ENCODE measurements at places on chromosomes 13 and 19.
A peak's percentile ranks its signal among the peaks of the same experiment; 100 is the strongest.

GRCh38 chr19:53631949-53632407 lies at the start of gene DPRX:
TSS of gene DPRX (plus strand) at chr19:53631999. CDS start at chr19:53632107, 108 bp downstream.
- no peak for DNase-seq

DNA sequence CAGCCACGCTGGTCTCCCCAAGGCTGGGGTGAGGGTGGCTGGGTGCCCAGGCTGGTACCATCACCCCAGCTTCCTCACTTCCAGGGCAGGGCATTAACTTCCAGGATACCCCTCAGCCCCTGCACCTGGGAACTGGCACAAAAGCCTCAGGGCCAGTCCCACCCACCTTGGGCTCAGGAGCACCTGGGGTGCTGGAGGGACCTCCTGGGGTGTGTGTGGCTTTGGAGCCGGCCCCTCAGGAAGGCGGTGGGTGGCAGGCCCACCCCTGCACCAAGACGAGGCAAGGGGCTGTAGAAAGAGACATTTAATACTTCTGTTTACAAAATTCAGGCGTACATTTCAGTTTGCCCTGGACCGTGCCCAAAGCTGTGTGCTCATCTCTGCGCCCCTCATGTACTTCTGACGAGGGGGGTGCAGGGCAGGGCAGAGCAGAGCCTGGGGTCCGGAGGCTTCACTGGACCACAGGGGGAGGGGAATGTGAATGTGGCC lies 16.8 kb downstream of the MPND start:
- DNase-seq = no peak

- peak; percentile 58 for DNase-seq
Observed at GRCh38 chr13:112893570-112894422, 75.2 kb upstream of the MCF2L start.

DNA sequence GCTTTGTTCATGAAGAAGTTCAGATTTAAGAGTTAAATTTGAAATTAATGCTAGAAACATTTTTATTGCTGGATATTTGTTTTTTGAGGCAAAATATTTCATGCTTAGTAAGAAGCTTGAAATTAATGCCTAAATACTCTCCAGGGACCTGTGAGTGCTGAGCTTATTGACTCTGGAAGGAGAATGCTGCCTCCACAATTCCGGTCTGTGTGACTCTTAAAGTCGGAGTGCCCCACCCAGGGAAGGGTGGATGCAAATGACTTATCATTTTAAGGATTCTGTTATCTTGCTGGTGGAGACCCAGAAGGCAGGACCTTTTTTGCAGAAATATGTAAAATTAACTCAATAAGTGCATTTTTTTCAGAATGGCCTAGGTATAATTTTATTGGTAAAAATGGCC lies 143.8 kb upstream of the RXFP2 start:
- DNase-seq = no peak

GRCh38 chr19:1622541-1622940 lies 17.3 kb upstream of the UQCR11 start:
- no peak for DNase-seq

GRCh38 chr13:31882794-31883193 lies 143.5 kb downstream of the RXFP2 start:
- no peak for DNase-seq

GRCh38 chr19:15178629-15179308 lies 22.0 kb downstream of the NOTCH3 start:
- DNase-seq = no peak

- no peak for DNase-seq
Observed at GRCh38 chr13:106274551-106275203, 260.8 kb downstream of the EFNB2 start.

DNA sequence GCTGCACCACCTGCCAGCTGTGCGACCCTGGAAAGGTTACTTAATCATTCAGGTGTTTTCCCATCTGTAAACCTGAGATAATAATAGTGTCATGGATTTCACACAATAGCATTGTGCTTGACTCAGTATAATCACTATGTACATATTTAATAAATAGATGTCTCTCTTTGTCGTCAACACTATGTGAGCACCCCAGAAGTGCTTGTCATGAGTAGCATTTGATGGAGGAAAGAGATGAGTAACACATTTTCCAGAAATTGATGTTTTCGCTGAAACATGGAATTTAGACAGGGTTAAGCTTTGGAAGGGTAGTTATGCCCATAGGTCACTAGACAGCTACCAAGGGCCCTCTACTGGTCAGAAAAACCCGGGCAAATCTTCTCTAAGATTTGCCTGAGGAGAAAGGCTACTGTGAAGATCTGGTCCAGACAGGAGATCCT lies 9.5 kb upstream of the MBNL2 start:
- DNase-seq = no peak

DNA sequence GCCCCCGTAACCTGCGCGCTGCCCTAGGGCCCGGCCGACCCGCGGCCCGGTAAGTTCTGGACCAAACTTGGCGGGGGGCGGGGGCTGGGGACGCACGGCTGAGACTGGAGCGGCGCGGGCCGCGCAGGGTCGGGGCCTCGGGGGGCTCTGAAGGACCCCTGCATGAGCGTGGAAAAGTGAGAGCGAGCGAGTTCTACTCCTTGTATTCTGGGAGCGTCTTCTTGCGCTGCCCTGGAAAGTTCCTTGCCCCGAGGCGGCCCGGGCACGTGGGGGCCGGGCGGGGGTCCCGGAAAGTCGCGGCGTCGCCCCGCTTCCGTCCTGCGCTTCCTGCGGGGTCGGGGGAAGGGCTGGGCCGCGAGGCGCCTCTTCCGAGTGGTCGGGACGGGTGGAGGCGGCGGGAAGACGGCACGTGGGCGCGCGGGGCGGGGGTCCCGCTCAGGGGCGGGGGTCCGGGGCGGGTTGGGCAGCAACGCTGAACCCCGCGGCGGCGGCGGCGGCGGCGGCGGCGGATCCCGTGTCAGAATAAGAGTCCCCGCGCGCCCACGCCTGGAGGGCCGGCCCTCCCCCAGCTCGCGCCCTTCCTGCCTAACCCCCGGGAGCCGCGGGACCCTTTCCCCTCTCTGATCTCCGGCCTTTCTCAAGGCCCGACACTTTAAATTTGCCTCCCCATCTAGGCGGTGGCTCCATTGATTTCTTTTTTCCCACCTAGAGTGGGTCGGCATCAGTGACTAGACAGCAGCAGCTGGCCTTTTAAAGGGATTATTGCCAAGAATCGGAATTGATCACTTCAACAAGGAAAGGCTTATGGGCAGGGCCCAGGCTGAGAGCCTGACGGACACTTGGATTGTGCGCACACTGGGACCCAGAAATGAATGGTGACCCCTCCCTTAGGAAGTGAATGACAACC lies 749 bp downstream of the GATAD2A start:
- DNase-seq = peak; percentile 49

DNA sequence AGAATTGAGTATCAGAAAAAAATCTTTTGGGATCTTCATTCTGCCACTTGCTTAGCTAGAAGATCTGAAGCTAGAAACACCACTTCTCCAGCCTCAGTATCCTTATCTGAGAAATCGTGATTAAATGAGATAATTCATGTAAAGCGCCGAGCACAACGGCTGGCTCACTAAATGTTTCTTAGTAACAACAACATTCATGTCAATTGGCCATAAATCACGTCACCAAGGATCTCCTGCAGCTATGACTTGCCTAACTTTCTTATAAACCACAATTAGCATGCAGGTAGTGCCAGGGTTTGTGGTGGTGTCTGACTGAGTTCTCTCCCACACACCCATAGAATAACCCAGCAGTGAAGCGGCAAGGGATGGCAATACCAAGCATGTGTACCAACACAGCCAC lies 501.3 kb downstream of the EFNB2 start:
- DNase-seq = no peak

- DNase-seq = no peak
Observed at GRCh38 chr19:41318696-41319499, 8.9 kb downstream of the CCDC97 start.

DNA sequence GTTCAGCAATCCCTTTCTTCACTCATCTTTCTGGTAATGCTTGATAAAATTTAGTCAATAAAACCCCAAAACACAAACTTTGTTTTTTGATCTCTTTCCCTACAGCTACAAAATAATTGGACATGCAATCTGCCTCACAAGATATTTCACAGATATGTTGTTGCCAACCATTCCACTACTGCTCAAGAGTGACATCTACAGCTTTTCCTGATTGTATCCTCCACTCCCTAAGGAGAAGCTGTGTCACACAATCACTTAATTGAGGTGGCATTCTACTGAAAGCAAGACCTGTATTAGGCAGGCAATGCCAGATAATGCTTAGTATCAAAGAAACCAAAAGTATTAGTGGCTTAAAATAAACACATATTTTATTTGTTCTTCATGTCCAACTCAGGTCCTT lies 1646.2 kb upstream of the SPRY2 start:
- DNase-seq = no peak

DNA sequence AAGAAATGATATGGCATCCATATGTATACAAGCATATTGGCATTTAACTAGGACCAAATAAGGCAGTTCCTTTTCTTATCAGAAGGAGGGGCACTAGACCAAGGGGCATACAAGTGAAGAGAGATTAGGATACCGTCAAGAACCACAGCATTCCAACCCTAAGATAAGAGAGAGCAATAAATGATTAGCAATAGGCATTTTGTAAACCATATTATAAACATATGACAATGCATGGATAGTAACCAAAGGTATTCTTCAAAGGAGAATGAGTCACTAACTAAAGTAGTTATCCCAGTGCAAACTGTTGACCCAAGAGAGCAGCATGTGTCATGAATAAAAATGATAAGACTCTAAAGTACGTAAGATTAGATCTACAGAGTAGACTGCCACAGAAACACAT lies 500.9 kb upstream of the HTR2A start:
- DNase-seq = no peak

- no peak for DNase-seq
Observed at GRCh38 chr19:56836059-56836458, 4.5 kb downstream of the PEG3 start.

DNA sequence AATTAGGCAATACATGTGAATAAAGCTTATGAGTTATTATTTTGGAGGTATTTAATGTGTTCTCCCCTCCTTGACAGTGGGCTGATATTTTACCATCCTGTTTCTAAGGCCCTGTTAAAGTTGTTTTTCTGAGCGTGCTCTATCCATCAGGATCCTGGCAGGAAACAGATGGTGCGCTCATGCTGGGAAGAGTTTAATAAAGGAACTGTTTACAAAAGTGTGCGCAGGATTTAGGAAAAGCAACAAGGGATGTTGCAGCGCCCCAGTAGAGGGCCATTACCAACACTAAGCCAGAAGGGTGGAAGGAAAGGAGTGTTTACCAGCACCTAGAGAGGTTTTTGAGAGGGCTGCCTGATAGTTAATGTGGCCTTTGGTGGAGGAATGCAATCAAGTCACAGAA lies 374.5 kb downstream of the KCNRG start:
- no peak for DNase-seq

- DNase-seq = no peak
Observed at GRCh38 chr13:41854758-41855157, 106.2 kb downstream of the VWA8 start.

GRCh38 chr19:43371909-43372308 lies 18.4 kb downstream of the CD177 start:
- no peak for DNase-seq

DNA sequence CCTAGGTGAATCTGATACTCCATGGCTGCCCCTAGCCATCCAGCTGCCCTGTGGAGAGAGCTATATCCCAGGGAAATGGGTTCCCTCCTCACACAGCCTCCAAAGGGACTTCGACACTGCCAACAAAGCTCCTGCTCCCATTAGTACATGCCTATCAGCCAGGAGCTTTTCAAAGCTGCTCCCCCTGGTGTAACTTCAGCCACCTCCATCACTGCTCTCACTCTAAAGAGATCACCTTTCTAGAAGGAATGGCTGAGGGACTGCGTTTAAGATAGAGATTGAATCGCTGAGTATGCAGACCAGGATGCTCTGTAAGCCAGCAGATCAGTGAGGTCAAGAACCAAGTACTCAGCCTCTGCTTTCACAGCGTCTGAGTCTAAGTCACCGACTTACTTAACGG lies 213.7 kb downstream of the NALCN start:
- no peak for DNase-seq

DNA sequence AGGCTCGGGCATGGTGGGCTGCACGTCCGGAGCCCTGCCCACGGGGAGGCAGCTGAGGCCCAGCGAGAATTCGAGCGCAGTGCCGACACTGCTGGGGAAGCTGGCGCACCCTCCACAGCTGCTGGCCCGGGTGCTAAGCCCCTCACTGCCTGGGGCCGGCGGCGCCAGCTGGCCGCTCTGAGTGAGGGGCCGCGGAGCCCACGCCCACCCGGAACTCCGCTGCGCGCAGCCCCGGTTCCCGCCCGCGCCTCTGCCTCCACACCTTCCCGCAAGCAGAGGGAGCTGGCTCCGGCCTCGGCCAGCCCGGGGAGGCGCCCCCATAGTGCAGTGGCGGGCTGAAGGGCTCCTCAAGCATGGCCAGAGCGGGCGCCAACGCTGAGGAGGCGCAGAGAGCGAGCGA lies 2080.4 kb downstream of the PCDH9 start:
- DNase-seq = no peak

GRCh38 chr13:48776401-48776800 lies 122.7 kb downstream of the CYSLTR2 start:
- DNase-seq = no peak

DNA sequence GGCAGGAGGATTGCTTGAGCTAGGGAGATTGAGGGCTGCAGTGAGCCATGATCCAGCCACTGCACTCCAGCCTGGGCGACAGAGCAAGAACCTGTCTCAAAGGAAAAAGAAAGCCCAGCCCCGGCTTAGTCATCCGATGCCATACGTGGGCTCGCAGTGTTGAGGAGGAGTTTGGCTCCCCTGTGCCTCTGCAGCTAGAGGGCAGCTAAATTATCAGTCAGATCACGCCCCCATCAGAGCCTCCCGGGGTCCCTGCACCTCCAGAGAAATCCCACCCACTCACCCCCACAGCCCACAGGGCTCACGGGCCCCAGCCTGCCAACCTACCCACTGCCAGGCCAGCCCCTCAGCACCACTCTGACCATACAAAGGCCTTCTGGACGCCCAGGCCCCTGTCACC lies 27.6 kb downstream of the MAU2 start:
- DNase-seq = no peak

DNA sequence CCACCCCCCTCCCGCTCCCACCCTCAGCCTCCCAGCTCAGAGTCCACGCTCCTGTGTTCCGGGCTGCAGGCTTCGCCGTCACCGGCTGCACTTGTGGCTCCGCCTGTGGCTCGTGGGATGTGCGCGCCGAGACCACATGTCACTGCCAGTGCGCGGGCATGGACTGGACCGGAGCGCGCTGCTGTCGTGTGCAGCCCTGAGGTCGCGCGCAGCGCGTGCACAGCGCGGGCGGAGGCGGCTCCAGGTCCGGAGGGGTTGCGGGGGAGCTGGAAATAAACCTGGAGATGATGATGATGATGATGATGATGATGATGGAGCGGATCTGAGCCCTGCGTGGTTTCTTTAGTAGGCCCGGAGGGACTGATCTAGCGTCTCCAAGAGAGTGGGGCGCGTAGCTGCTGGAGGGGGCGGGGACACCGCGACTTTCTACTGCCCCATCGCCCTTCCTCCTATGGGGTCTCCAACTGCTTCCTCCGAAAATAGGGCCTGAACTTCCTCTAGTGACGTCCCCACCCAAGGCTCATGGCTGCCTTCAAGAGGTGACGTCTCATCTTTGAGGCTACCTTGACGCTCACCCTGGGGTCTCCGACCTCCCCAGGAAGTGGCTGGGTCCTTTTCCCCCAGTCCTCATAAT lies 1.4 kb downstream of the RETN start:
- DNase-seq = peak; percentile 18

- no peak for DNase-seq
Observed at GRCh38 chr19:16416991-16417390, 54.8 kb downstream of the EPS15L1 start.

GRCh38 chr13:30910676-30911075 lies 4.6 kb downstream of the MEDAG start:
- DNase-seq = no peak

- DNase-seq = no peak
Observed at GRCh38 chr19:19475015-19475765, 40.2 kb downstream of the TSSK6 start.

- no peak for DNase-seq
Observed at GRCh38 chr19:3087769-3088168, 6.4 kb upstream of the GNA11 start.

GRCh38 chr19:13526552-13526951 lies 20.3 kb upstream of the CACNA1A start:
- DNase-seq = no peak

Data from CD4-positive, alpha-beta T cell treated with Interleukin-17A for 4 hours (primary cell).